NCI-H2171 treated with DMSO at 0.1 percent for 48 hours (cell line): ENCODE measurements at places on chromosomes 3 and 15.

GRCh38 chr3:11389386-11390268 lies 117.4 kb downstream of the ATG7 start:
- DNase-seq: peak; percentile 64

- no peak for DNase-seq
Measured at GRCh38 chr3:194383276-194383940, 13.9 kb upstream of the LRRC15 start.

DNA sequence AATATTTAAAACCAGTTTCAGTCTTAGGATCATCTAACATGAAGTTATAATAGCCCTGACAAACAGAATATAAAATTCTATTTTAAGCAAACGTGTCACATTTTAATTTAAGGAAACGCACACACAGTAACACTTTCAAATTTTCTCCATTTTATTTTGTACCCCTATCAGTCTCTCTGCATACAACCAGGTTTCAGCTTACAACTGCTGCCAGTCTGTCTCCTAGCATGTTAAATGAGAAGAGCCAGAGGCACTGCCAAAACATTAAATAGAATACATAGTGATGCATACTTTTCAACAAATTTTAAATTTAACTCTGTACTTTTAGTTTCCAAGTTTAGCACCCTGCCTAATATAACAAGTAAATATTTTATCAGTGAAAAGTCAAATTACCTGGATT lies 60.8 kb downstream of the UACA start:
- DNase-seq: peak; percentile 21

- DNase-seq: no peak
Measured at GRCh38 chr15:51837792-51838251, 8.4 kb downstream of the TMOD3 start.

- peak; percentile 71 for DNase-seq
Measured at GRCh38 chr3:43105596-43106292, at the start of gene POMGNT2. TSS of gene POMGNT2 (minus strand) at chr3:43106079. CDS start at chr3:43081431, 24,648 bp downstream.

GRCh38 chr15:84099181-84099580 lies 136.4 kb upstream of the GOLGA6L4 start:
- DNase-seq: no peak

- DNase-seq: no peak
Measured at GRCh38 chr3:4885316-4885715, 93.9 kb upstream of the BHLHE40 start.

GRCh38 chr3:71681224-71681668 lies 44.0 kb downstream of the EIF4E3 start:
- DNase-seq: no peak

DNA sequence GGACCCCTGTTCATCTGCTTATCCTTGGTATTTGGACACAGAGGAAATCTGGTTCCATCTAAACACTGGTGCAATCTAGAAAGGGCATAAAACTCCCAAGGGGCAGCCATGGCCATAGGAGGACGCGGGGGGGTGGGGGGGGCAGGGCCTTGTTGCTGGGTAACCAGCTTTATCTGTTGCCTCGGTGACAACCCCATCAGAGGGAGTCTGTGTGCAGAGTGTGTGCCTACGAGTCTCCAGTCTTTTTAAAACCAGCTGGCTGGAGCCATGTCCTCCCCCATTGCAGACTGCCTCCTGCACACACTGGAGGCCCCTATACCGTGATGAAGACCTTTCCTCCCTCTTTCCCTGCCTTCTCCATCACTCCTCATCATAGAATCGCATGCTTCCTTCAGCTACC lies 26.4 kb upstream of the CORO2B start:
- no peak for DNase-seq

DNA sequence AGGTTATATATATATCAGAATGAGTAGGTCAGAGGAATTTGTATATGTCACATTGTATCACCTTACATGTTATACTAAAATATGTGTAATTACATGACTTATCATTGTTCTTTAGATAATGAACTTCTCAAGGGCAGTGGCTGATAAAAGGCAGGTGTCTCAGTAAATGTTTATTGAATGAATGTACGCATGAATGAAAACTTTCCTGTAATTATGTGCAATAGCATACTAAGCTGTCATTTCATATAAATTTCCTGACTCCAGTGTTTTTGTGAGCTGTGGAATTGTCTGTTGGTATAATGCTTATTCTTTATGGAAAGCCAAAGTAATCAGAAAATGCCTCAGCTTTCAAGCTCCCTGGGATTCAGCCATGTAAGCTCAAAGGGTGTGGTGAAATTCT lies 4.2 kb downstream of the TBC1D23 start:
- DNase-seq: no peak

DNA sequence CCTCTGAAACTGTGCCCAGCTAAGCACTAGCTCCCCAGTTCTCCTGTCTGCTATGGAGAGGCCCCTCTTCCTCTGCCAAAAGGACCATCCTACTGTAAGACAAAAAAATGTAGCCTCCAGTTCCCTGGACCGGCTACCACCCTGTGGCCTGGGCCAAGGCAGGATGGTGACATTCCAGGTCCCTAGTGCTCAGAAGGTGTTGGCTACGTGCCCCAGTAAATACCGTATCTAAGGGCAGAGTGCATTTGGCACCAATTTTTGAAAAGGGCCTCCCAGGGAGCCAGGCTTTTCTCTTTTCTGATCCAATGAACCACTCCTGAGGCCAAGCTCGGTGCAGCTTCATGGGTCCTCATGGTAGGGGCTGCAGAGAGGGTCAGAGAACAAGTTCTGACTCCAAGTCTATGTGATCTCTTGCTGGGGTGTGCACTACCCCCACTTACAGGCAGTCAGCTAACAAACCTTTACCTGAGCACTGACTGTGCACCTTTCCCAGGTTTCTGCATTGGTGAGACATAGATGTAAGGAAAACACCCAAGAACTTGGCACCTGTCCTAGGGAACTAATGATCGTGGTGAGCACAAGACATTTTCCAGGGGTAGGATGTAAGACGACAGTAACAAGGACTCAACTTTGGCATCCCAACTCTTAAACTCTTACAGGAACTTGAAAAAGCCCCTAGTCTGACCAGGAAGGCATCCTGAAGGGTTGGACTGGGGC lies 32.6 kb downstream of the TLE3 start:
- no peak for DNase-seq

GRCh38 chr3:50516440-50516871 lies 13.0 kb upstream of the CACNA2D2 start:
- peak; percentile 74 for DNase-seq

GRCh38 chr3:25768851-25769250 lies 14.4 kb downstream of the NGLY1 start:
- no peak for DNase-seq

DNA sequence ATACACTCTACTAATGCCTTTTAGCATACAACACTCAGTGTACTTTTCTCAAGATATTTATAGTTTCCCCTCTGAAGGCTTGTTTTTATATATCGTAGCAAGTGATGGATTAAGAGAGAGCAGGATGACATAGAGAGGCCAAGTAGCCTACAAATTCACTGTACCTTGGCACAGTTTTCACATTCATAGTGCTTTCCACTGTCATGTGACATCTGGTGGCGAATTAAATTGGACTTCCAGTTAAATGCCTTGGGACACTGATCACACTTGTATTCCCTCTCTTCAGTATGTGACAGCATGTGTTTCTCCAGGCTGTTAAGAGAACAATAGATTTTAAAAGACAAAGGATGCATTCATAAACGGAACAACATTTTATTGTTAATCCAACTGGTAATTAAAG lies 541.1 kb downstream of the MECOM start:
- DNase-seq: no peak

DNA sequence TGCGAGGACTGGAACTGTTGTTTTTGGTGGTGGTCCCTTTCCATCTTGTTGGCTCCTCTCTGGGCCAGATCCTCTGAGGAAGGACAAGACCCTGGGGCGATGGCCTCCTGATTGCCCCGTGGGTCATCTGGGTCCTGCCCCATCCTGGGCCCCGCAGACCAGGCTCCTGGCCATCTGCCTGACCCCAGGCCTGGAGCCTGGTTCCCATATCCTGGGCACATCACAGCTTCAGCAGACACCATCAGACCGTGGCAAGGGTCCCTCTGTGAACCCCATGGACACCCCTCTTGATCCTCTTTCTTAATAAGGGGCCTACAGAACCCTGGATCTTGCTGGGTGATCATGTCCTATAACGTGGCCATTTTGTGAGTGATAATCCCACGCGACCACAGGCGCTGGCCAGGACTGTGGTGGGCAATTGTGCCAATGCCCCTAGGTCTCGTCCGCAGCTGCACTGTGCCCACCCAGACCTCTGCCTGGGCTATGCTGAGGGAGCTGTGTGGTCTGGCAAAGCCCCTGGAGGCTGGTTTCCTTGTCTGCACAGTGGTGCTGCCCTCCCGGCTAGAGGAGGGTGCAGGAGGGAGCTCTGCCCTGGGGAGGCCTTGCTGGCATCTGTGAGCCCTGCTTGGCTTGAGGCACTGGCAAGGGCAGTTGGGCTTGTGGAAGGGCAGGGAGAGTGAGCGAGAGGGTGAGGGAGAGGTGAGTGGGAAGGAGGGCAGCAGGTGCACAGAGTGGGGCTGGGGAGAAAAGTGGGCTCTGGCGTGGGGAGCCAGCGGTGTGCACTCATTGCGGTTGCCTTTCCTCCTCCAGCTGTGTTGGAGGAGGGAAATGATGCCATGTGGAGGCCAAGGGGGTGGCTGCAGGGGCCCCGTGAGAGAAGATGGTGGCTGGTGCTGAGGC lies 53.1 kb upstream of the PRR23E start:
- DNase-seq: no peak

GRCh38 chr15:95252404-95252803 lies 1021.0 kb downstream of the MCTP2 start:
- DNase-seq: no peak

DNA sequence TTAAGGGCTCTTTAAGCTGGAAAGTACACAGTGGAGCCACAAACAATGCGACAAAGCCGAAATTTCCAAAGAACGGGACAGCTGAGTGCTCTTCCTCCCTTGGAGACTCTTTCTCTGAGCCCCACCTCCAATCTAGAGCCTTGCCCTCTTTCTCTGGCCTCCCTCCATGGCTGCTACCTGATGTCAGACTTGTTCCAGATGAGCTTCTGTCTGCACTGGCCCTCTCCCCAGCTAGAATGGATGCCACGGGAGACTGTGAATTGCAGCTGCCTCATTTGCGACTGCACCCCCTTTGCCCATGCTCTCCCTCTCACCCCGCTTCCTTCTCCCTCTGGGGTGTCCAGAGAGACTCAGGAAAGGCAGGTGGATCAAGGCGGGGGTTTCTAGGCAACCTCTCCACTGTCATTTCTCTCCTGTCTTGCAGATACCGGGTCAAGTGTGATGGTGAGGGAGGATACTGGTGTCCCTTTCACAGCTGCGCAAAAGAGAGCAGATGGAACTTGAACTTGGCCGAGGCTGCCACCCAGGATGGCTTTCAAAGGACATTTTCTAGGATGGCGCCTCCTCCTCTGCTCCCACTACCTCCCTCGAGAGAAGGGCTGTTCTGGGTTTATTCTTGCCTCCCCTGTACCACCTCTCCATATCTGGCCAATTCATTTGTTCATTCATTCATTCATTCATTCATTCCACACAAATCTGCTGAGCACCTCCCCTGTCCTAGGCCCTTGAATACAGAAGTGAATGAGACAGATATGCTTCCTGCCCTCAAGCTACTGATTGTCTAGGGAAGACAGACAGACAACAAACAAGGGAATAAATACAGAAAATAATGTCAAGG lies 12.8 kb downstream of the ATP2B2 start:
- DNase-seq: no peak

GRCh38 chr3:162777118-162777517 lies 1280.5 kb downstream of the OTOL1 start:
- DNase-seq: no peak

GRCh38 chr15:56781666-56782065 lies 48.4 kb upstream of the ZNF280D start:
- no peak for DNase-seq

DNA sequence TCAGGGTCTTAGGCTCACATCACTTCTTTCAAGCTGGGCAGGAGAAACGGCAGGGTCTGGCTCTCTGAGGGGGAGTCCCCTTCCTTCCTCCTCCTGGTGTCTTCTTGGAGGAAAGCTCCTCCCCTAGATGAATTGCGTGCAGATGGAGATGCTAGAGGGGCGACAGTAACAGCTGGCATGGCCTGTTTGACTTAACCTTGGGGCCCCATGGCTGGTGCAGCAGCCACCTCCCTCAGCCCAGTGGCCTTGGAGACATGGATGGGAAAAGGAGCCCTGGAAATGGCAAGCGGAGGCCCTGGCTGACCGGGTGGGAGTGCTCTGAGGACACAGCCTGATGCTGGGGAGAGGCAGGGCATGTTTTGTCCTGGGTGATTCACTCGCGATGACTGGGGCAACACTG lies 20.2 kb downstream of the PAK6 start:
- peak; percentile 55 for DNase-seq

GRCh38 chr15:91769476-91769875 lies 84.0 kb upstream of the SLCO3A1 start:
- no peak for DNase-seq

GRCh38 chr3:64276131-64276530 lies 50.9 kb upstream of the PRICKLE2 start:
- peak; percentile 29 for DNase-seq

DNA sequence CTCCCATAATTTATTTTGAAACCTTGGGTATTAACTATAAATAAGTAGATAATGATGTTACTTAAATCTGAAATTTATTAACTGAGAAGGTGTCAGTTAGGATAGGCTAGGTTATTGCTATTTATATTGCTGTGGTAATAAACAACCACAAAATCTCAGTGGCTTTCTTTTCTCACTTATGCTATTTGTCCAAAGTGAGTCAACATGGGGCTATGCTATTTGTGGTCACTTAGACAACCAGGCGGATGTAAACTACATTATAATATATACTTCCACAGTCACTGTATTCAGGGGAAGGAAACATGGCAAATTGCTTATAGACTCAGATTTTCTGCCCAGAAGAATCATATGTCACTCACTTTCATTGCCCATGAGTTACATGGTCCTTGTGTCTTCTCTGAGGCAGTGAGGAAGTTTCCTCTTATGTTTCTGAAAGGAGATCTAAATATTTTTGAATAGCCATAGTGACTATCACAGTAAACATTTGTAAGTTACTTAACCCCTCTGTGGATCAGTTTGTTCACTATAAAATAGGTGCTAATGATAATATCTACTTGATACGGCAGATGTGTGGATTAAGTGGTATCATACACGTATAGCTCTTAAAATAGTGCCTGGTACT lies 19.8 kb downstream of the HMG20A start:
- DNase-seq: no peak

- DNase-seq: no peak
Measured at GRCh38 chr15:83843471-83843871, 189.5 kb downstream of the ADAMTSL3 start.

DNA sequence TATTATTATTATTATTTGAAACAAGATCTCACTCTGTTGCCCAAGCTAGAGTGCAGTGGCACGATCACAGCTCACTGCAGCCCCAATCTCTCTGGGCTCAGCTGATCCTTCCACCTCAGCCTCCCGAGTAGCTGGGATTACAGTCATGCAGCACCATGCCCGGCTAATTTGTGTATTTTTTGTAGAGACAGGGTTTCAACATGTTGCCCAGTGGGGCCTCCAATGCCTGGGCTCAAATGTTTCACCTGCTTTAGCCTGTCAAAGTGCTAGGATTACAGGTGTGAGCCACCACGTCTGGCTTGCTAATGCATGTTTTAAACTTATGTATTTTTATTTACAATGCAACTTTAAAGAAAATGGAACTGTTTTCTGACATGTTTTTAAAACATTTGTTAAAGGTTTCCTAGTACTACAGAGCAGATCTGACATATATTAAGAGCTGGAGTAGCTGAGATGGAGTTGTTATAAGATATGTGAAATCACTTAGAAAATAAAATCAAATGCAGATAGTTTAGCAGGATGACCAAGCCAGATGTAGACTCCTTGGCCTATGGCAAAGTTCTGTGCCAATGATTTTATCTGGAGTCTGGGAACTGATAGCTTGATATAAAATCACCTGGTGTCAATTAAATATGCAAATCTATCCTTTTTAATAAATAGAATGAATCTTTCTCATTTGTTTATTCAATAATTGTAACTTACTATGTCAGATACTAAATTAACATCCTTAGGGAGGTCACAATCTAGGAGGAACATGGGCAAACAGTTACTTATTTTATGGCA lies 310.1 kb upstream of the NAALADL2 start:
- DNase-seq: peak; percentile 5
